ENCODE measurements at places on chromosomes 11 and 22. TPM values are rescaled to one million over a fixed set of nuclear protein-coding genes. Genes with fewer than 3 reads are reported as not detected.

RFPL2 gene
- not detected for total RNA-seq

TMPRSS4 gene
- not detected for total RNA-seq

GRK2 gene
- total RNA-seq = 10.1 TPM

APOA4 gene
- total RNA-seq = not detected

VPREB1 gene
- total RNA-seq = not detected

ROM1 gene
- 4.6 TPM for total RNA-seq

KDM4D gene
- total RNA-seq = 1.1 TPM

SIRT3 gene
- total RNA-seq = 4.2 TPM

TRIM6 gene
- total RNA-seq = 5.3 TPM

C22orf42 gene
- not detected for total RNA-seq

All from fibroblast of the aortic adventitia (primary cell).